ENCODE measurements at places on chromosomes 12 and 14.
A peak's percentile ranks its signal among the peaks of the same experiment; 100 is the strongest.

DNA sequence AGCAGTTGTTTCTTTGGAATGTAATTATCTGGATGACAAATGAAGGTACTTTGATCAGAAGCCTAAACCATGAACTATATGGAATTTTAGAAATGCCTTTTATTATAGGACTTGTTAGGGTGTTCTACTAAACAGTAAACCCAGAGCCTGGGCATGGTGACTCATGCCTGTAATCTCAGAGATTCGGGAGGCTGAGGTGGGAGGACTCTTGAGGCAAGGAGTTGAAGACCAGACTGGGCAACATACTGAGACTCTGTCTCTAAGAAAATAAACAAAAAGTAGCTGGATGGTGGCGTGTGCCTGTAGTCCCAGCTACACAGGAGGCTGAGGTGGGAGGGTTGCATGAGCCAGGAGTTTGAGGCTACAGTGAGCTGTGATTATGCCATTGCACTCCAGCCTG is 23.9 kb downstream of the PALS1 start:
- DNase-seq: peak; percentile 16

DNA sequence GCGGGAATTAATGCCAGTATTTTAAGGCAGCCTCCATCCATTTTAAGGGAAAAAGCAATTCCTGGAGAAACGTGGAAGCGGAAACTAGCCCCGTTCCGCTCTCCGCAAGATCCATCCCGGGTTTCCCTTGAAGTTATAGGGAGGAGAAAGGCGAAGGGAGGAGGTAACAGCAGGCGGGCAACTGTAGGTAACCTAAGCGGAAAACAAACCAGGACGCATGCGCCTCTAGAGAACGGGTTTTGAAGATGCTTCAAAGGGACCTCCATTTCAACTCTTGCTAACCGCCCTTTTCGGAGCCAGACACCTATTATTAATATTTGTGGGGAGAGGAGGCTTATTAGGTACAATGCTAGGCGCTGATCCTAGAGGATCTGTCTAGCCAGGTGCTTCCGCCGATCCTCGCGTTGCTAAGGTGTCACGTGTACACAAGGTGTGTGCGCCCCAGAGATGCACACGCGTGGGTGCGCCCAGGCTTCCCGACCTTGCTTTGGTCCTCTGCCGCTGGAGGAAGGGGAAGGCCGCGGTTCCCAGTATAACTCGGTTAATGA is 6.2 kb downstream of the TBX5 start:
- peak; percentile 95 for DNase-seq

- no peak for DNase-seq
These were observed 21.0 kb downstream of the CFAP54 start for GRCh38 chr12:96510306-96510764.

DNA sequence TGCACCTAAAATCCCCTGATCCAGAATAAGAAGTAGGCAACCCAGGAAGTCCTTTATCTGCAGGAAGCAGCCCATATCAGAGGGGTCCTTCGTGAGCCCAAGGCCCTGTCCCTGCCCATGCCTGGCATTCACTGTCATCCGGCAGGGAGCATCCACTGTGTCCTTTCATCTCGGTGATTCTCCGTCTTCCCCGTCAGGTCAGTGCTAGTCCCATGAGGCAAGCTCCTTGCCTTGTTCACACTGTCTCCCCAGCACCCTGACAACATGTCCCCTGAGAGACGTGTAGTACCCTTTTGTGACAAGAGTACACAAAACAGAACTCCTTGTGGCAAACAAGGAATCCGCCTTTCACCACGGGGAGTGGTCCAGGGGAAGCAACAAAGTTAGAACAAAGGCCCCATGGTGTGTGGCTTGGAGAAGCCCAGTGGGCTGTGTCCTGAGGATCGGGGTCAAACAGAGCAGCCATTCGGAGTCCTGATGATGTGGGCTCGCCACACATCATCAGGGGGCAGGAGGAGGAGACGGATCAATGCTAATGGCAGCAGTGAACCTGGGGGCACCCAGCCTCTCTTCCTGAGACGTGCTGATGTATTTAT is 112.1 kb downstream of the DICER1 start:
- DNase-seq: no peak

Data from HFFc6 (cell line).